Stimulated activated CD8-positive, alpha-beta memory T cell treated with anti-CD3 and anti-CD28 coated beads, Interleukin-12 subunit alpha, Interleukin-12 subunit beta, amount 100 ng/mL, for 4 hours (primary cell): ENCODE measurements at places on chromosomes 1 and 21.

DNA sequence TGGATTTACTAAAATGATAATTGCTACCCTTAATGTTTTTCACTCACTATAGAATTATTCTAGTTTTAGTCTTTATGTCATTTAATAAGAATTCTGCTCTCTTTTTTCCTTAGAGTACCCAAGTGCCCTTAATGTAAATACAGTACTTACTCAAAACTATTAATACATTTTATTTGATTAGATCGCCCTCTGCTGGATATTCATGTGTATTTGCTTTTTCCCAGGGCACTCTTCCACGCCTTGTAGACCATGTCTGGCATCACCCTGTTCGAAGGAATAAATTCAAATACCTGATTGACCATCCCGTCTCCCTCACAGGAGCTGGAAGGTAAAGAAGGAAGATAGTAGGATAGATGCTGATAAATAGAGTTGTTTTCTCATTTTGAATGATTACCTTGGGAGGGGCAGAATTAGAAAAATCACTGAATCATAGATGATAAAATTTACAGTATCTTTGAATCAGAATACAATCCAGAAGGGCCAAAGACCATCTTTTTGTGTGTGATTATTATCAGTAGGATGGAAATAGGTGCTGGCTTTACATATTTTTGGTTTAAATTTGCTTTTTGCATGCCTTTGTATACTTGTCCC, 4.1 kb downstream of the AXDND1 start:
- no peak for DNase-seq

GRCh38 chr1:20426923-20427322, 59.1 kb downstream of the CAMK2N1 start:
- no peak for DNase-seq

- no peak for DNase-seq
Measured at GRCh38 chr1:17118268-17118667, 983 bp downstream of the PADI2 start.

DNA sequence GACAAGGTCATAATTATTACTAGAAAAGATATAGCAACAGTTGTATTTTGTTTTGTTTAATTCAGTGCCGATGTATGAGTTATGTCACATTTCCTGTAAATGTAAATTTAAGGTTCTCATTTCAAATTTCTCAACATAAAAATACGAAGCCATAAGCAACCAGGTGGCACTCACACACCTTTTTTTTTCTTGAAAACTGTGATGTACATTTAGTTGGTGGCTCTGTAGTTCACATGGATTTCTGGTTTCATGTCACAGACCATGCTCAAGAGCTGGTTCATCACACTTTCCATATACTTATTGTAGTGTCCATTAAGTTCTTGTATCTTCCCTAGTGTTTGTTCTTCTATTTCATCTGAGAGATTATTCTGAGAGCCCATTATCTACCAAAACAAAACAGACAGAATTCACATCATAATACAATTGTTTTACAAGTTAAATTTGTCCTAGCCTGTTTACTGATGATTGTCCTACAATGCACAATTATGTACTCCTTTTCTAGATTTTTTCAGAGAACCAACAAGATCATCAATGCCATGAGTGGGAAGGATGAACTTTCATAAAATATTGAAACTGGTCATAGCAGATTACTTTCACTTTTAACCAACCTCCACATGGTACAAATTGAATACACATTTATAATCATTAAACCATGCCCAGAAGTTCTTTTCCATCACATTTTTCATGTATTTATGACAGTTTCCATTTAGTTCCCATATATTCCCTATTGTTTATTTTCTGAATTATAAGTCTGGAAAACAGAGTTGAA, 17.1 kb downstream of the ATP6V1G3 start:
- DNase-seq, result no peak

DNA sequence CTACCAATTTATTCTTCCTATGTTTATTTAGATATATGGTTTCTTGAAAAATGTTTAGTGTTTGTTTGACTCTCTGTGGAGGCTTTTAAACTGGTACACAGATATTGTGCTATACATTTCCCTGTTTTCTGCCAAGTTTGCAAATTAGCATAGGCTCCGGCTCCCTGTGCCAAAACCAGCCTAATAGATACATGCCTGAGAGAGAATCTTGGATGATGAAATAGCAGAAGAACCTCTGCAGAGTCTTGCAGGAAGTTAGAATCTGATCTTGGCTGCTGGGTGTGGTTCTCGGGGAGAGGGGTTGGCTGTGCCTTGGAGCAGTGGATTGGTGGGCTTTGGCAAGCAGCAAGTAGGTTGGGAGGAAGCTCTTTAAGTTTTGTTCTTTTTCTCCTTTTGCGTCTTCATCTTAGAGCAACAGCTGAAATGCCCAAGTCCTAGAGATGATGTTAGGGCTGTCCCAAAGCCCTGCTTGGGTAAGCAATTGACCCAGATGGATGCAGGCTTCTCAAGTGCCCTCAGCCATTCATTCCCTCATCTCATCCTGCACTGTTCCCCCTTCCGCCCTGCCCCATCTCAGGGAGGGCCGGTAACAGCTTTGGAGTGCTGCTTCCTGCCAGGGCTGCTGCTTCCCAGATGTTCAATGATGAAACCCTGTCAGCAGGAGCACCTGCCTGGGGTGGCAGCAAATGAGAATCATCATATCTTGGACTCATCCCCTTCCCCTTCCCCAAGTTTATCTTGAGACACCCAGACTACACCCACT, 9.3 kb downstream of the PLA2G2A start:
- no peak for DNase-seq

- DNase-seq, result no peak
Measured at GRCh38 chr1:84869720-84870119, 23.3 kb downstream of the LPAR3 start.

- DNase-seq, result no peak
Measured at GRCh38 chr1:185156288-185156853, 382 bp downstream of the TRMT1L start.

GRCh38 chr1:234962340-234962989, 166.2 kb downstream of the TOMM20 start:
- no peak for DNase-seq

- no peak for DNase-seq
Measured at GRCh38 chr1:153539395-153540093, 1.2 kb downstream of the S100A5 start.

- peak; percentile 10 for DNase-seq
Measured at GRCh38 chr1:10755970-10756521, 40.4 kb downstream of the CASZ1 start.

- no peak for DNase-seq
Measured at GRCh38 chr1:23198373-23198772, 18.9 kb downstream of the HTR1D start.

GRCh38 chr1:2311184-2312032, 79.9 kb downstream of the MORN1 start:
- no peak for DNase-seq

DNA sequence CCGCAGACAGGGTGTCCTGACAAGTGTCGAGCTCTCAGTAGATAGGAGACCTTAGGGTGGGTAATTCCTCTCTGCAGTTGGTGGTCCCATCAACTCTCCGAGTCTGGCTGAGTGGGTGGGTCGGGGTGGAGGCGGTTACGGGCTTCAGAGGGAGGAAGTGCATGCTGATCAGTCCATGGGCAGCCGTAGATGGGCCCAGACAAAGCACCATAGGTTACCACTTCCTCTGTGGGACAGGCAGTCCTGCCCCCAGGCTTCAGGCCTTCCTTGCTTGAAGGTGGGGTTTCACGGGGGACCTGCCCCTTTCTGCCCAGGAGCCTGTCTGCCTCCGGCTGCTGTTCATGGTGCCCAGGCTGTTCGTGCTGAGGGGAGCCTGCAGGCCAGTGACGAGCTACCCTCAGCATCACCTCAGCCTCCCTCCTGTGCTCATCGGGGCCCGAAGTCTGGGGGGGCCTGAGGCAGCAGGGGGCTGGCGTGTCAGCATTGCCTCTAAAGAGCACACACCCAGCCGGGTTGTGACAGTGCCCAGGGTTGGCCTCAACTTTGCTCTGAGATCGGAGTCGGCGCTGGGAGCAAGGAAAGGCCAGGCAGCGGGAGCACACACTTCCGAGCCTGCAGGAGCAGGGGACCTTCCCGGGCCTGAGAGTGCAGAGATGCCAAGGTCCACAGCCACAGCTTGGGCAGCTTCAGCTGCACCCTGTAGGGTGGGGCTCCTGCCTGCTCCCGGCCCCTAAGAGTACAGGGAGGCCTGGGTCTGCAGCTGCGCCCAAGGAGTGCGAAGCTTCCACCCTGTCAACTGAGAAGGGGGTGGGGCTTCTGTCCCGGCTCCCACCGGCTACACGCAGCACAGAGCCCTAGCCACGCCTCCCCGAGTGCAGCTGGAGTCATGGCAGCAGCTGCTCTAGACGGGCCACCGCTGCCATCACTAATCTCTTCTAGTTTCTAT, 225.4 kb upstream of the NRIP1 start:
- no peak for DNase-seq

- no peak for DNase-seq
Measured at GRCh38 chr1:61241973-61242381, 159.6 kb downstream of the NFIA start.

- DNase-seq, result peak; percentile 42
Measured at GRCh38 chr1:181424786-181425403, 58.4 kb upstream of the CACNA1E start.

- peak; percentile 55 for DNase-seq
Measured at GRCh38 chr1:159924025-159924790, 1.1 kb downstream of the TAGLN2 start.

DNA sequence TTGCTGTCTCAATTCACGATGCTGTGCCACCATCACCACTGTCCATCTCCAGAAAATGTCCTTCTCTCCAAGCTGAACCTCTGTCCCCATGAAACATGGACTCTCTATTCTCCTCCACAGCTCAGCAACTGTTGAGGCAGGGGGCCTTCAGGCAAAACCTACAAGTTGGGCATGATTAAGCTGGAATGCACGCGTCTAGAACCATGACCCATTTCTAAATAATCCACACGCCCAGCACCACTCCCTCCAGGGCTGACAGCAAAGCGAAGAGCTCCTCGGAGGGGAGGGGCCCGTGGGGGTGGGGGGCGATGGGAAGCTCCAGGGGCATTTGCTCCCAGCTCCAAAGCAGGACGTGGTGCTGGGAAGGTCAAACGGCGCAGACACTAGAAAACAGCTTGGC, 3.3 kb upstream of the HES5 start:
- DNase-seq, result no peak

GRCh38 chr1:60921175-60921574, 161.2 kb upstream of the NFIA start:
- DNase-seq, result no peak

- DNase-seq, result no peak
Measured at GRCh38 chr1:84385347-84385746, 12.9 kb upstream of the DNASE2B start.

- DNase-seq, result no peak
Measured at GRCh38 chr1:37989361-37989930, 376 bp downstream of the SF3A3 start.

DNA sequence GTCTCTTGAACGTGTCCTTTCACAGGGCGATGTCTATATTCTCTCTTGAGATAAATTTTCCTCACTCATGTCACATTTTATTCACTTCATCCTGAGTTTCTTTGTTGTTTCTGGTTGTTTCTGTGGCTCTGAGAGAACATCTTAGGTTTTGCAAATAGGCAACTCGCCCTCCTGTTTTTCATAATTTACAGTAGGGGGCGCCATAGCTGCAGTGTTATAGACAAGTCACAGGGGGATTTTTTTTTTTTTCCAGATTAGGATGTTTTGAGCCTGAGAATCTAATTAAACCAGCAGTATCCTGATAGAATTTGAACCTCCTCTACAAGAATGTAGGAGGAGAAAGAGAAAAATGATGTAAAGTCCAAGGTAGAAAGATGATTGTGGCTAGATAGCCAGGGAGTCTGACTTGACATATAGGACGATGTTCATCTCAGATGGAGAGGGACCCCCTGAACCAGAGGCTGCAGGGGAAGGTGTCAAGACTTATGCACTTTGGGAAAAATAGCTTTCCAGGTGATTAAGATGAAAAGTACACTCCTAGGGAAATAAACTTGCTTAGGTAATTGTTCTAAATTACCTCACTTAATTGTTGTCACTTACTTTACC, 76.3 kb downstream of the ZP4 start:
- DNase-seq, result no peak

DNA sequence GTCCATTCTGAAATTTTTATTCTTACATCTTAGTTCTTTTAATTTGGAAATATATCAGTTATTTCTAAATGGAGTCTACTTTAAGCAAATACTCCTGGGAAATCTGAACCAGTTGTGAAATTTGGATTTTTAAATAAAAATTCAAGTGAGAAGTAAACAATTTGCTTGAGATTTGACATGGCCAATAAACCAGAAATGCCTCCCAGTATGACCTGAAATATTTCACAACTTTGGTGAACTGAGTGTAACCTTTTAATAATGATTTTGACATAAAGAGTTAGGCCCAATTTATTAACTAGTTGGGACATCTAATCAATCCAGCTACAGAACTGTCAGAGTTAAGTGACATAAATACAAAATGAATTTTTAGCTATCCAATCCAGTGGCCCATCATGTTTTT, 192.0 kb downstream of the ZC3H11B start:
- no peak for DNase-seq

DNA sequence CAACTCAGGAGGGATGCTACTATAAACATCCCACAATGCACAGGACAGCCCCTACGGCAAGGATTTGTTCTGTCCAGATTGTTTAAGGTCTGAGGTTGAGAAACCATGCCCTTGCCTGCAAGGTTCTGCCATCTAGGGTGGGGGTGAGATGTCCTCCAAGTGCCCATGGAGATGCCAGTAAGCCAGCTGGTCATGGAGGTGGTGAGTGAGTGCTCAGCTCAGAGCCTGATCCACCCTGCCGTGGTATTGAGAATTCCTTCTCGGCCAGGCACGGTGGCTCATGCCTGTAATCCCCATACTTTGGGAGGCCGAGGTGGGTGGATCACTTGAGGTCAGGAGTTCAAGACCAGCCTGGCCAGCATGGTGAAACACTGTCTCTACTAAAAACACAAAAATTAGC, 13.3 kb upstream of the CTRC start:
- no peak for DNase-seq

DNA sequence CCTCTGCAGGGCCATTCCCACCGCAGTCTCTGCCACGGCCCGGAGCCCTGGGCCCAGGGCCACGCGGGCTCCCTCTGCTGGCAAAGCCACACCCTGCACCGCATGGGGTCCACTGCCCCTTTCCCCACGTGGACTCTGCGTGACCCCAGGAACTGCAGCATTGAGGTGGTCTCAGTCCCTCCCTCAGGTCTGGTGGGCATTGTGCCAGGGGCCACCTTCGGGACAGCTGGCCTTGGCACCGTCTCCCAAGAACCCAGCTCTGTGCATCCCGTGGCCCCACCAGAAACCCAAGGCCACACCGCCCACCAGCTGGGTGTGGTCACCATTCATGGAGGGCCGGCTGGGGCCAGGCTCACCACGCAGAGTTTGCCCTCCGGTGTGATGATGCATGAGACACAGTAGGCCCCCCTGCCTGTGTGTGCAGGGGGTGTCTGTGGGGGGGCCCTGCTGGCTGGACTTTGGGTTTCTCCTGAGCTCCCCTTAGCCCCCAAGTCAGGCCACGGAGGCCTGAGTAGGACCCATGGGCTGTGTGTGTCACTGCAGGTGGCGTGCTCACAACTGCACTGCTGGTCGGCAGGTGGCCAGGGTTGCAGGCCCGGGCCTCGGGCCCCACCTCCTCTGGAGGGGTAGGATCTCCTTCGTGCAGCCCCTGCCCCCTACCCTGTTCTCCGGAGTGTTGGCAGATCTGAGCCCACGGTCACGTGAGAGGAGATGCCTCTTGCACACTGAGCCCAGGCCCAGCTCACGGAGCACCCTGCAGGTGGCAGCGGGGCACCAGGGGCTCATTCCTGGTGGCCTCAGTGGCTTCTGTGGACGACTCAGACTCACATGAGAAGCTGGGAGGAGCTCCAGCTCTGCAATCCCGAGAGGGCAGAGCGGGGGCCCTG, 5.8 kb downstream of the VWA1 start:
- no peak for DNase-seq

GRCh38 chr1:101128846-101129245, 103.3 kb upstream of the DPH5 start:
- DNase-seq, result no peak
